ENCODE measurements at places on chromosomes 5 and 9.

GRCh38 chr9:124423591-124423990 is 8.3 kb upstream of the PSMB7 start:
- no peaks in the 10 kb centered on the region for H3K27me3 ChIP-seq
- no peak overlapping the region for H3K27ac ChIP-seq
- H3K4me3 ChIP-seq = no peak overlapping the region
- no peaks in the 10 kb centered on the region for H3K4me1 ChIP-seq

DNA sequence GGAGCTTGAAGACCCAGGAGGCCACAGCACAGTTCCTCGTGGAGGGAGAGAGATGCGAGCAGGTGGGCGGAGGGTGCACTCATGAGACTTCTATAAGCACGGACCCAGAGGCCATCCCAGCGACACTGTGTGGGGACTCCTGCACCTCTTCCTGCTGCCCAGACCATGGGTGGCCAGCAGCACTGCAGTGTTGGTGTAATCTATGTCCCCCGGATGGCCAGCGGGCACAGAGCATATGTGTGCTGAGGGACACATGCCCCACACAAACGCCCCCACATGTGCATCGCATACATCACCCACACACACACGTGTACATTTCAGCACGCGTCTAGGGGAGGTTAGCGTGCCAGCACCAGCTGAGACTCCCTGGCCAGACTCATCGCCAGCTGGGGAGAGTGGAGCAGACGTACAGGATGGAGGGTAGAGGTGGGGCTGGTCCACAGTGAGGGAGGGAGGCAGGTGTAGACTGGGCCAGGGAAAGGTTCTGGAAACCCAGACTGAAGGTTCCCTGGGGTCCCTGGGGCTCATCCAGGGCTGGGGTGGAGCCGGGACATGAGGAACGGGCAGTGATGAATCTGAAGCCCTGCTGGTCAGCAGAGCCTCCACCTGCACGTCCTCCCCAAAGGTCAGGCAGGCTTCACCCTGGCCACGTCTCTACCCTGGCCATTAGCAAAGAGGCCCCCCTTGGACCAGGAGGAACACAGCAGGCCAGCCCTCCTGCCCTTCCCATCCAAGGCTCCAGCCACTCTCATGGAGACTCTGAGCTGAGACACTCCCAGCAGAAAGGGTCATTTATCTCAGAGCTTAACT is 27.6 kb downstream of the ADAMTS2 start:
- DNase-seq = no peak
- H3K4me1 ChIP-seq = no peaks in the 10 kb centered on the region
- H3K27me3 ChIP-seq = no peaks in the 10 kb centered on the region
- H3K4me3 ChIP-seq = no peak overlapping the region
- H3K27ac ChIP-seq = no peak overlapping the region

DNA sequence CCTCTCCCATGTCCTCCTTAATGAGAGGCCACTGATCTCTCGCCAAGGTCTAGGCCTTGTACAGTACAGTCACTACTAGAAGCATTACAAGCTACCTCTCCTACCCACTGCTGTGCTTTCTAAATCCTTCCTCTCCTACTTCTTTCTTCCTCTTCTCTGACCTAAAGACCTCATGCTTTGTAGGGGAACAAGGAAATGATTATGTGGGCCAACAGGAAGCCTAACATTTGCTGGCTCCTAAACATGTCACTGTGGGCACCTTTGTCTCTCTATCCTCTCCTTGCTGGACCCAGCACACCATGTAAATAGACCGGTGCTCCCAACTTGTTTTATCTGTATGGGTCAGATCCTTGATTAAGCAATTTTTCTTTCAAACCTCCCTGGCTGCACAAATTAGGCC is 16.7 kb downstream of the SLC28A3 start:
- no peaks in the 10 kb centered on the region for H3K4me1 ChIP-seq
- DNase-seq = no peak
- no peak overlapping the region for H3K27ac ChIP-seq
- no peaks in the 10 kb centered on the region for H3K36me3 ChIP-seq
- H3K4me3 ChIP-seq = no peak overlapping the region
- no peaks in the 10 kb centered on the region for H3K27me3 ChIP-seq

DNA sequence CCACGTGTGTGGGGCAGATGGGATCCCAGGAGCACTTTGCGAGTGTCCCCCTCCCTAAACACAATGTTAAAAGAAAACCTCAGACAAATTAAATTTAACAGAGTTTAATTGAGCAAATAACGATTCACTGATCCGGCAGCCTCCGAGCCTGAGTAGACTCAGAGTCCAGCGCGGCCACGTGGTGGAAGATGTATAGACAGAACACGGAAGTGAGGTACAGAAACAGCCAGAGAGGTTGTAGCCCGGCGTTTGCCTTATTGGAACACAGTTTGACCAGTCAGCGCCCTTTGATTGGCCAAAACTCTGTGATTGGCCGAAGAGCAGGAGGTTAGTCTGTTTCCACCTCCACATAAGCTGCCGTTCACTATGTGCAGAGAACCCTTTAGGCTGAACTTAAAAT is 363.0 kb upstream of the IRX2 start:
- no peak for DNase-seq
- H3K27me3 ChIP-seq = peaks cover 17% of the 10 kb centered on the region
- H3K36me3 ChIP-seq = no peaks in the 10 kb centered on the region
- no peaks in the 10 kb centered on the region for H3K4me1 ChIP-seq
- H3K27ac ChIP-seq = no peak overlapping the region

DNA sequence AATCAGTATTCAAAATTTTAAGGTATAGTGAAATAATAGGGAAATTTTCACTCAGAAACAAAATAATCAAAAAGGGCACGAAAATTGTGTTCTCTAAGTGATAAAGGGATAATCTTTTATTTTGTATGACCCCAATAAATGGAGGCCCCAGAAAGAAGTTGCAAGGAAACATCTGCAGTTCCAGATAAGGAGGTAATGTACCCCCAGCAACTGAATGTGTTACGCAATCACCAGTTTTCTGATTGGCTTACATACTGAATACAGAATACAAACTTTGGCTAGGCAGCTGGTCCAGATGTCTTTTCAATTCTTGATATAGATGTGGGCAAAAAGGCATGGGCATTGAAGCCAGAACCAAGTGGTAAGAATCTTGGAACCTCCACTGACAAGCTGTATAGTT is 1.7 kb upstream of the TOPORS start:
- DNase-seq = no peak
- H3K4me3 ChIP-seq = no peak overlapping the region
- peaks cover 5% of the 10 kb centered on the region for H3K36me3 ChIP-seq
- no peak overlapping the region for H3K27ac ChIP-seq

Measured in SK-N-SH (cell line).